A549 treated with Hydrocortisone at 1 μM for 4 hours (cell line): ENCODE measurements at places on chromosomes 5 and 9. TPM values are rescaled to one million over a fixed set of nuclear protein-coding genes. Genes with fewer than 3 reads are reported as not detected.

The SH3TC2 gene
- 0.60 to 0.99 TPM (median 0.69 TPM) in 5 replicates for total RNA-seq

The CCNJL gene
- 9.9 to 14.0 TPM (median 10.9 TPM) in 5 replicates for total RNA-seq

The WWC1 gene
- 72.4 to 90.2 TPM (median 85.7 TPM) in 5 replicates for total RNA-seq

The DNAH5 gene
- total RNA-seq, result 1.5 to 2.2 TPM (median 1.8 TPM) in 5 replicates

The SPINK4 gene
- not detected in 5 replicates for total RNA-seq

The PRR16 gene
- total RNA-seq, result 0.07 to 0.16 TPM in 2 of 5 replicates, not detected in the others
